ENCODE measurements at places on chromosomes 2 and 18. TPM values are rescaled to one million over a fixed set of nuclear protein-coding genes. Genes with fewer than 3 reads are reported as not detected.

Gene CHRND
- not detected for total RNA-seq

Gene AKAIN1
- not detected for total RNA-seq

Gene LOXHD1
- not detected for total RNA-seq

Gene RAB6C
- not detected for total RNA-seq

Gene ASAP2
- 39.8 TPM for total RNA-seq

All from A549 treated with ZK216348 at 1 μM for 4 hours (cell line).